Urinary bladder (tissue), 4 donors: ENCODE measurements at places on chromosomes 16 and 17. TPM values are rescaled to one million over a fixed set of nuclear protein-coding genes. Genes with fewer than 3 reads are reported as not detected.

DNA sequence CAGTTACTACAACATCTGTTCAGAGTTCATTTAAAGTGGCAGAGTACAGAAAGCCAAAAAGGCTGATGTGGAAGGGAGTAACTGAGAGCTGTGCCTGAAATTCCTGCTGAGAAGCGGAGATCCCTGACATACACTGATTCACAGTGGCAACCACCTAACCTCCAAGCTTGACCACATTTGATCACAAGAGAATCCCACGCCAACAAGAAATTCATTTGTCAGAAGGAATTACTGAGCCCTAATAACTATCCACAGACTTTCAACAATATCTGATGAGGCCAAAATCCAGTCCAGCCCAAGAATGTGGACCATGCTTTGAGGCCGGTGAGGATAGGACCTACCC, 168.5 kb upstream of the RPH3AL start:
- no peak for DNase-seq

DNA sequence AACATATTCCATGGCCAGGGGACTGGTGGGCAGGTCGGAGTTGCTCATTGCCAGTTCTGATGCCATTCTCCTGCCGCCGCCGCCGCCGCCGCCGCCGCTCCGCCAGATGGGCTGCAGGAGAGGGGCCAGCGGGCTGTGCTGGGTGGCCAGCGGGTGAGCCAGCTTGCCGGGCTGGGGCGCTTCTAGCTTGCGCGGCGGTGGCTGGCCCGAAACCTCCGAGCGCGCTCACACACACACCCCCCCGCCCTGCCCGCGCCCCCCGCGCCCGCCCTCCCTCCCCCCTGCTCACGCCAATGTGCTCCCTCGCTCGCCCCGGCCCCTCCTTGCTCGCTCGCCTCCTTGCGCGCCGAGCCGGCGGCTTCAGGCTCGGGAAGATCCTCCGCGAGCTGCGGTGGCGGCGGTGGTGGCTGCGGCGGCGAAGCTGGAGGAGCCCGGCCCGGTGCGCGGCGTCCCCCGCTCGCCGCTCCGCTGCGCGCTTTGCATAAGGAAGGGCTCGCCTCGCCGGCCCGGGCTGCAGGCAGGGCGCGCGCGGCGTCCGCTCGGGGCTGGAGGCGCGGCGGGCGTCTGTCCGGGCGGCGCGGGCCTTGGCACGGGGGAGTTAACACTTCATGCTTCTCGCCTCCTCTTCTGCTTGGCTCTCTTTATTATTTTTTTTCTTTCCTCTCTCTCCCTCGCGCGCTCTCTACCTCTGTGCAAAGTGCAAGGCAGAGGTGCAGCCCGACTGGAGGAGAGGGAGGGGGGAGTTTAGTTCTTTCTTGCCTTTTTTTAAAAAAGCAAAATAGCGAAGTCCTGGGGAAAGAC, 500 bp downstream of the MAF start:
- DNase-seq, result no peak

KRT20 gene
- 23.2 TPM for total RNA-seq

C17orf100 gene
- total RNA-seq, result 1.2 TPM

RPL13 gene
- 2,031 TPM for total RNA-seq

DNA sequence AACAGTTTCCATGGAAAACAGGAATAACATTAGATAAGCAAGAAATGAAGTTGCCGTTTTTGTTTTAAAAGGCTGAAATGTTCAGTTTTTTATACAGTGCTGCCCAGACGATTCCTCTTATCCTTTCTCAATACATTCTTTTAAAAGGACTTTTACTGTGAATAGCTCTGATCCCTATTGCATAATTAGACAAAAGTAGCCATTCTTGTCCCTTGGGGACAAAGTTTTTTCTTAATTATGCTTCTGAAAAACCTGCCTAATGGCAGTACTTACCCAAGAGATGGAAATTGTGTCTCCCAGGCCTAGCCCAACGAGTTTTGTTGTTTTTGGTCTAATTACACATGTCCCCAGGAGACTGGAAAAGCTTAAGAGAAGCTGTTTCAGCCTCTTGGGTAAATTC, 27.6 kb downstream of the NXPH3 start:
- DNase-seq, result no peak

SCNN1G gene
- total RNA-seq, result 2.4 TPM

DNA sequence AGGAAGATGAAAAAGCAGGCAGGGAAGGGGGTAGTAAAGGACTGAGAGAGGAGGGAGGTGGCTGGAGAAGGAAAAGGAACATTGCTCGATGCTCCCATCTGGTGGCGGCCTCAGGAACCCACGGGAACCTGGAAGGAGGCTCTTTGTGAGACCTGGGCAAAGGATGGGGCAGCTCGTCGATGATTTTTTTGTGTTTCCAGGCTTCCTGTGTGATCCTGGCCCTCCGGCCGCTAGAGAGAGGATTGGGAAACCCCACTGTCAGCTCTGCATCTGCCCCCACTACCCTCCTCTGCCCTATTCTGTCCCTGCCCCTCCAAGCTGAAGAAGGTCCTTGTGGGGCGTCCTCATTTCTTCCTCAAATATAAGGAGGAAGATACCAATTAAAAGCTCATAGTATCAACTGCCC, 6.6 kb downstream of the WFIKKN2 start:
- DNase-seq, result no peak

KRTAP2-3 gene
- total RNA-seq, result not detected

DNA sequence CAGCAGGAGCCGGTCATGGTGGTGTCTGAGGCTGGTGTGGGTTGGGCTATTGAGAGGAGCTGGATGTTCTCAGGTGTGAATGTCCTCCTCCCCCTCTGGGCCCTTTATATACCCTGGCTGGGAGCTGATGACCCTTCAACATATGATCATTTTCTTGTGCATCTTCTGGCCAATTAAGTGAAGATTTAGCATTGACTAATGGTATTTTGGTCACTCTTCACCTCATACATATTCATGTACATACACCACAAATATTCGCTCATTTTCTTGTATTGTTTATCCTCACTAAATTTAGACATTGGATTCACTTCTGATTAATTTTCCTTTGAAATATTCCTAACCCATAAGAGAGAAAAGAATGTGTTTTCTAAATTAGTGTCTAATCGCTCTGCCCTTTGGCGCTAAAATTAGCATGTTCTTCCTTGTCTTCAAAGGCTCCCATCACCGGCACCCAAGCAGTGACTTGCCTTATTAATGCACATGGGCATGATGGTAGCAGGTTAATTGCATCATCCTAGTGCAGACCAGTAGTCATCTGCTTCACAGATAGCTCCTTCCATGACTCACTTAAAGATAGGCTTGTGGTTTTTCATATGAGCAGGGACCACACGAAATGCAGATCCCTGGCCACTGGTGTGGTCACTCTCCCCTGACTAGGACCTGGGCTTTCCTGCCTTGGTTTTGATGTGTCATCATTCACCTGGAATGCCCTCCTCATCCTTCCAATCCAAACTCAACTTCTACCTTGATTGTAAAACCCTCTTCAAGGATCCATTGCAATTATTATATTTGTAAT, at the start of gene KRTAP2-4:
TSS of gene KRTAP2-4 (minus strand) at position 51 of the 796 bp plus-strand sequence. CDS start at position 17, 34 bp downstream.
- no peak for DNase-seq

DNA sequence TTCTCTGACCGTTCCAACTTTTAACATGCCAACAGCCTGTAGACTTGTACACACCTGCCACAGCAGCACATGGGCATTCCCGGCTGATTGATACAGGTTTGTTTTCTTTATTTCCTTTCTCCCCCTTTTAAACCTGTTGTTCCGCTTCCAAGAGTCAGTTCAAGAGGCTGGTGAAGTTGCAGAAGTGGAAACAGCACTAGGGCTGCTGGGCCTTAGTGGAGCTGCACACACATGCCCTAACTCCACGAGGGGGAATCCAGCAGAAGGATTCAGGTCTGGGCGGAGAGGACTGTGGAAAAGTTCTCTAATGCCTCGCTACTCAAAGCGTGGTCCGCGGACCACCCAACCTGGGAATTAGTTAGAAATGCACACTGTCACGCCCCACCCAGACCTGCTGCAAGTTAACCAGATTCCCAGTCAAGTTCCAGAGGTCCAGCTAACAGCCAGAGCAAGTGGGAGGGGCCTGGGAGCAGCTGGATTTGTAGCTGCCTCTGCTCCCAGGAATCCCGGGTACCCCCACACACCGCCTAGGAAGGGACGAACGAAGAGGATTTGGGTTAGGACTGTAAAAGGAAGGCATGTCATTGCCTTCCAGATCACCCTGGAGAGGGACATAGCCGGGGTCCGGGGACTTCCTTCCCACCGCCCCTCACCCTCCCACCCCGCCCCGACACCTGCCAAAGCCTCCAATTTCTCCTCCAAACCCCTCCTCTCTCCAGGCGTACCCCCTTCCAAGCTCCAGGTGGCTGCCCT, 542 bp downstream of the SLC39A11 start:
- DNase-seq, result peak; percentile 33

CD19 gene
- 0.16 TPM for total RNA-seq

GRCh38 chr17:80270104-80270503, 9.5 kb downstream of the RNF213 start:
- DNase-seq, result no peak

RSL1D1 gene
- 157 TPM for total RNA-seq

DNA sequence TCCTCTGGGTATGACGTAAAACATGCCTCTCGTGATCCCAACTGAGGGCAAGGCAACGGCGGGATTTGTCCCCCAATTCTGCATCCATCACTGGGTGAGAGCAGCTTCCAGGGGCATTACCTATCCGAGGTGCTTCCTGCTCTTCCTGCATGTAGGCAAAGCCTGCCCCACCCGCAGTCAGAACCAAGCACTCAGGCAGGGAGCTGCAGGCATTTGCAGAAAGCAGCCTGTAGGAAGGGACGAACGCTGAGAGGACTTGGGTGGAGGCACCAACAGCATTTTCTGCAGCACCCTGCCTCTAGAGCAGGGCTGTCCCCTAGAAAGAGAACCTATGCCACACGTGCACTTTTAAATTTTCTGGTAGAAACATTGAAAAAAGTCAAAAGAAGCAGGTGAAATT, 5.5 kb downstream of the BCO1 start:
- no peak for DNase-seq

RNF166 gene
- 10.0 TPM for total RNA-seq

DNA sequence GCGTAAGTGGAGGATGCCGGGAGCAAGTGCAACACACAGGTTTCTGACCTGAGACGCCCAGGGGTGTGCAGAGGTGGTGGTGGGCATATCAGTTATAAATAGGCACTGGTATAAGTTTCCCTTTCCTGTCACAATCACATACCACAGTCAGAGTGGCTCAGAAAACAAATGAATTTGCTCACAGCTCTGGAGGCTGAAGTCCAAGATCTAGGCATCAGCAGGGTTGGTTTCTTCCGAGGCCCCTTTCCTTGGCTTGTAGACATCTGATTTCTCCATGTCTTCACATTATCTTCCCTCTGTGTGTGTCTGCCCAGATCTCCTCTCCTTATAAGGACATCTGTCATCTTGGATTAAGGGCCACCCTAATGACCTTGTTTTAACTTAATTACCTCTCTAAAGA, 250.5 kb upstream of the TNRC6C start:
- DNase-seq, result no peak

- no peak for DNase-seq
These were observed 1153.7 kb upstream of the GOT2 start for GRCh38 chr16:59887856-59888255.

DNA sequence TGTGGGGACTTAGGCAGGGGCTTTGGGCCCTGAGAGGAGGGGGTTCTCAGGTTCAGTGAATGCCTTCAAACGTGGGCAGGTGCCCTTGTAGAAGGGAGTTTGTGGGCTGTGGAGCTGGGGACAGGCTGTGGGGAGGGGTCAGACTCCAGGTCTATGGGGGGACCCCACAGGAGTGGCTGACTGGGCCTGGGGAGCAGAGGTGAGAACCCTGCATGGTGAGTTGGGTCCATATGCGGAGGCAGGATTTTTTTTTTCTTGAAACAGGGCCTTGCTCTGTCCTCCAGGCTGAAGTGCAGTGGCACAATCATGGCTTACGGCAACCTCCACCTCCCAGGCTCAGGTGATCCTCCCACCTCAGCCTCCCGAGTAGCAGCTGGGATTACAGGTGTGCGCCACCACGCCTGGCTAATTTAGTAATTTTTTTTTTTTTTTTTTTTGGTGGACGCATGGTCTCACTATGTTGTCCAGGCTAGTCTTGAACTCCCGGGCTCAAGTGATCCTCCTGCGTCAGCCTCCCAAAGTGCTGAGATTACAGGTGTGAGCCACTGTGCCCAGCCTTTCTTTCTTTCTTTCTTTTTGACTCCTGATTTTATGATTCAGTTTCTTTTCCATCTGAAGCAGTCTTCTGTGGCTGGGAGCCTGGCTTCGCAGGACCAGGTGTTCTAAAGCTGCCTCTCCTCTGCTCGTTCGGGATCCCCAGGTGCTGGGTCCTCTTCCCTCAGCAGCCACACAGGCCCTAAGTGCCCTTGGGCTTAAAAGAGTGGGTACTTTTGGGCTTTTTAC, 19.0 kb upstream of the ADCY7 start:
- DNase-seq, result no peak
